ENCODE measurements at places on chromosomes 1 and 21. TPM values are rescaled to one million over a fixed set of nuclear protein-coding genes. Genes with fewer than 3 reads are reported as not detected.

Gene PHACTR4
- polyA plus RNA-seq, result 9.1 TPM

Gene DYNLT4
- polyA plus RNA-seq, result 0.74 TPM

Gene PTGFR
- 6.1 TPM for polyA plus RNA-seq

Gene WDR64
- polyA plus RNA-seq, result not detected

Gene C21orf58
- 0.89 TPM for polyA plus RNA-seq

Gene PAQR7
- 2.5 TPM for polyA plus RNA-seq

Gene RGS18
- polyA plus RNA-seq, result 11.2 TPM

Gene AADACL4
- polyA plus RNA-seq, result not detected

Gene SCNM1
- polyA plus RNA-seq, result 29.7 TPM

Gene PPIAL4G
- polyA plus RNA-seq, result not detected

Gene DISP3
- 0.01 TPM for polyA plus RNA-seq

Gene TMIGD3
- polyA plus RNA-seq, result 2.8 TPM

Gene ARHGEF10L
- 19.8 TPM for polyA plus RNA-seq

Gene NBPF8
- 8.2 TPM for polyA plus RNA-seq

Gene MMP23B
- 3.4 TPM for polyA plus RNA-seq

Gene TRIM46
- 0.45 TPM for polyA plus RNA-seq

Gene TNFRSF8
- 2.8 TPM for polyA plus RNA-seq

Gene TMEM240
- 0.85 TPM for polyA plus RNA-seq

Gene SPSB1
- polyA plus RNA-seq, result 39.6 TPM

Gene GFI1
- 4.9 TPM for polyA plus RNA-seq

Gene LMX1A
- 0.09 TPM for polyA plus RNA-seq

Gene FCRL4
- not detected for polyA plus RNA-seq

Gene OBSCN
- 3.0 TPM for polyA plus RNA-seq

Gene KRTAP6-1
- polyA plus RNA-seq, result not detected

Gene WNT3A
- not detected for polyA plus RNA-seq

Gene PADI1
- 0.03 TPM for polyA plus RNA-seq

Gene SEMA4A
- polyA plus RNA-seq, result 2.1 TPM

Gene GNAT2
- polyA plus RNA-seq, result not detected

Gene FALEC
- polyA plus RNA-seq, result 0.15 TPM

Gene LCE3E
- not detected for polyA plus RNA-seq

Gene DSCAM
- 0.08 TPM for polyA plus RNA-seq

Gene ROR1
- polyA plus RNA-seq, result 2.1 TPM

Gene INSRR
- polyA plus RNA-seq, result 0.39 TPM
